ENCODE measurements at places on chromosomes 5 and 9.
A peak's percentile ranks its signal among the peaks of the same experiment; 100 is the strongest.

- DNase-seq = peak; percentile 16
Measured at GRCh38 chr5:126488443-126489065, 65.3 kb downstream of the GRAMD2B start.

DNA sequence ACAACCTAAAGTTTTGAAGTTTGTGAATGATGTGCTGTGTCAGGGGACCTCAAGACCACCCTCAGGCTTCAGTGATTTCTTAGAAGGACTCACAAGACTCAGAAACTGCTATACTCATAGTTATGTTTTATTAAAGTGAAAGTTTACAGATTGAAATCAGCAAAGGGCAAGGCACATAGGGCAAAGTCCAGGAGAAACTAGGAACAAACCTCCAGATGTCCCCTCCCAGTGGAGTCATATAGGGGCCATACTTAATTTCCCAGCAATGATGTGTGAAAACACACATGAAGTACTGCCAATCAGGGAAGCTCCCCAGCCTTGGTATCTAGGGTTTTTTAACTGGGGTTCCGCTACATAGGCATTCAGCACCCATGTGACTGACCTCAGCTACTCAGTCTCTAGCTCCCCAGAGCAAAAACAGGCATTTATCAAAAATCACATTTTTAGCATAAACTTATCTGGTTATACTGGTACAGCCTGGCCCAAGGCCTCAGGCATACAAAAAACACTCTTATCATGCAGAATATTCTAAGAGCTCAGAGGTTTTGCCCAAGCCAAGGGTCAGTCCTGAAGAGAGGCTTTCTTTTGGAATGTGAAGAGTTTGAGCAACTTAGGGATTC, 74.7 kb upstream of the ANKRD55 start:
- DNase-seq = no peak

DNA sequence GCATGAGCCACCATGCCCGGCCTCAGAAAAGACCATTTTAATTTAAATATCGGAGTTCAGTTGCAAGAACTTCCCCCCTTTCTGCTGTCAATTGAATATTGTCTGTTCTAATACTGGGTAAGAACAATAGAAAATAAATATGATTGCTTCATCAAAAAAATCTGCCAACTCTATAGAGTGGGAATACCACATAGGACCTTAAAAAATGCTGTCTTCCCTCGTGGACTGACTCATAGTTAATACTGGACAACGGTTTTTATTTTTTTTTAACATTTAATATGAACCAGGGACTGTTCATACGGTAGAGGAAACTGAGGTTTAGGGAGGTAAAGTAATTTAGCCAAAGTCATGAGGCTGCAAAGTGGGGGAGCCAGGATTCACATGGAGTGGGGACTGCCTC, 9.7 kb downstream of the ZNF462 start:
- no peak for DNase-seq

GRCh38 chr9:72680593-72681282, 159.3 kb downstream of the TMC1 start:
- no peak for DNase-seq

- no peak for DNase-seq
Measured at GRCh38 chr9:137589441-137590122, 730 bp downstream of the ZMYND19 start.

- no peak for DNase-seq
Measured at GRCh38 chr9:126411225-126411947, 84.8 kb downstream of the MVB12B start.

DNA sequence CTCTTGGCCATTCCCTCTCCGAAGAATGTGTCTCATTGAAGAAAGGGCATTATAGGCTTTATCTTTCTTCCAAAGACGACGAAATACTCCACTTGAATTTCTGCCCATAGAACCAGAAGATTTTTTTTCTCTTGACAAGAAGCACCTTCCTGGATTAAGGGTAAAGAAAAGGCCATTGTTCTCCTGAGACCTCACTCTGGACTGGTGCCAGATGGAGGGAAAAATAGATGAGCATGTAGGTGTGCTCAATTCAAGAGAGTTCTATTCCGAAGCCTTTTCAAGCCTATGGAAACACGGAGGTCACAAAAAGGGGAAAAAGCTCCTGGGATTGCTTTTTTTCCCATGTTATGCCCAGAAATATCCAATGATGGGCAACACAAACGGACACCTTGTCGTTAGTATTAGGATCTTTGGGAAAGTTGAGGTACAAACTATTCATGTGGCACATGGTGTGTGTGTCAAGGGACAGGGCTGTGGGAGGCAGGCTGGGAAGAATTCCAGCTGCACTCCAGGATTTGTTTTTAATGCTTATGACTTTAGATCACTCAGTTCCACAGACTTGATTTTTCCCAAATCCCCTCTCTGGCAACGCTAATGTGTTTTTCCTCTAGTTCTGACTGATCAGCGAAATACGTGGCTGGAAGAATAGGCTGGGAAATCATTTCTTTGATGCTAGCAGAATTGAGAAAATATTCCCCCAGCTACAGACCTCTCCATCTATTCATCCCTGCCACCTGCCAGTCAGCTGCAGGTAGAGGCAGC, 89.9 kb downstream of the SIL1 start:
- DNase-seq = peak; percentile 59

GRCh38 chr5:73137563-73138530, 17.5 kb downstream of the TMEM171 start:
- DNase-seq = no peak

GRCh38 chr5:76082772-76083554, at the start of gene SV2C:
SV2C (plus strand) TSS chr5:76083383; CDS start chr5:76131751, 48,368 bp downstream.
- DNase-seq = peak; percentile 43

- DNase-seq = no peak
Measured at GRCh38 chr5:135208903-135209721, 175.1 kb upstream of the PITX1 start.

DNA sequence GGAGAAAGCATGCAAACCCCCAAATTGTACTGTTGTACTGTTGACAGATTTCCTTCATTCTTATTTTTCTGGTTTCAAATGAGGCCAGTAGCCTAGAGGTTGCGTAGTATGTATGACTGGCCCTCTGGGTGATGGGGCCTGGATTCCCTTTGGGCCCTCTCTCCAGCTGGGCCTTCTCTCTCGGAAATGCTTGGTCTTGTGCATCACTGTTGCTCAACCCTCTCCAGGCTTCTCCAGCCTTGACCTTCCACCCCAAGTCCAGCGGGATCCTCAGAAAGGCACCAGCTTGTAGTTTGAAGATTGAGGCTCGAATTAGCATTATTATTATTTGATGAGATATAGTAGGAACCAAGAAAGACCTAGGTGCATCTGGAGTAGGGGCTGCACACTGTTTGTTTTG, 87.0 kb downstream of the ANGPTL2 start:
- no peak for DNase-seq

DNA sequence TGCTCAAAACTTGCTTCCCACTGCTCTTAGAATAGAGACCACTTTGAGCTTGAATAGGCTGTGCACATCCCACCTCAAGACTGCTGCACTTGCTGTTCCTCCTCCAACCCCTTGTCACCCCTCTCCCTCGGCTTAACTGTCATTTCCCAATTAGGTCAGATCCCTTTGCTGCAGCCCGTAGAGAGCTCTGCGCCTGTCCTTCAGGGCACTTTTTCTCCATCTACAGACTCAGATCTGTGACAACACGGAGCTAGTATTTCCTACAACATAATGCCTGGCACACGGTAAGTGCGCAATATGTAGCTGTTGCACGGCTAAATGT, 485 bp upstream of the HABP4 start:
- peak; percentile 74 for DNase-seq

DNA sequence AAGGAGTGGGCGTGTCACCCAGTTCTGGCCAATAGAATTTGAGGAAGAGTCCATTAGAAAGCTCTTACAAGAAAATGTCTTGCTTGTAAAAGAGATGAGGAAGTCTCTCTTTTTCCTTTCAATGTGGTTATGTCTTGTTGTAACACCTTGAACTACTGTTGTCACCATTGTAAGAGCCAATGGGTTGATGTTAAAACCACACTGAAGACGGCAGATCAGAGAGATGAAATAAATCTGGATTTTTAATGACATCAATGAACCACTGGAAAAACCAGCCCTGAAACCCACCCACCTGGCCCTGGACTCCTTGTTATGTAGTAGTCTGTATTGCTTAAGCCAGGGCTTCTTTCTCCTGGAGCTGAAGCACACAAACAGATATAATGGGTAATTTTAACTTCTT, 83.8 kb upstream of the ERCC6L2 start:
- no peak for DNase-seq

DNA sequence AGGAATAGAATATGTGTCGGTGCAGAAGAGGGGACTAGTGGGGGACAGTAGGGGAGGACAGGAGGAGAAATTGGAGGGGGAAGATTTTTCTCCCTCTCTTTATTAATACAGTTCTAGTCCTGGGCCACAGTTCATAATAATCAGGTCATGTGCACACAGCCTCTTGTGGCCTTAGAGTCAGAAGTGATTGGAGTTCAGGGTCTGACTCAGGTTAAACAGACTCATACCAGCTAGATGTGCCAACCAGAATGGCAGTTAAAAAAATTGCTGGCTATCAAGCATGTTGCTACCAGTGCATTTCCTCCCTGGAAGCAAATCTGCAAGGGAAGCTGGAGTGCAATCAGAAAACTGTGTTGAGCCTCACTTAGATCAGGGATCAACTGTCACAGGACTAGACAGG, 132.7 kb upstream of the MAP1B start:
- no peak for DNase-seq

- no peak for DNase-seq
Measured at GRCh38 chr5:38257308-38258041, 884 bp upstream of the EGFLAM start.

DNA sequence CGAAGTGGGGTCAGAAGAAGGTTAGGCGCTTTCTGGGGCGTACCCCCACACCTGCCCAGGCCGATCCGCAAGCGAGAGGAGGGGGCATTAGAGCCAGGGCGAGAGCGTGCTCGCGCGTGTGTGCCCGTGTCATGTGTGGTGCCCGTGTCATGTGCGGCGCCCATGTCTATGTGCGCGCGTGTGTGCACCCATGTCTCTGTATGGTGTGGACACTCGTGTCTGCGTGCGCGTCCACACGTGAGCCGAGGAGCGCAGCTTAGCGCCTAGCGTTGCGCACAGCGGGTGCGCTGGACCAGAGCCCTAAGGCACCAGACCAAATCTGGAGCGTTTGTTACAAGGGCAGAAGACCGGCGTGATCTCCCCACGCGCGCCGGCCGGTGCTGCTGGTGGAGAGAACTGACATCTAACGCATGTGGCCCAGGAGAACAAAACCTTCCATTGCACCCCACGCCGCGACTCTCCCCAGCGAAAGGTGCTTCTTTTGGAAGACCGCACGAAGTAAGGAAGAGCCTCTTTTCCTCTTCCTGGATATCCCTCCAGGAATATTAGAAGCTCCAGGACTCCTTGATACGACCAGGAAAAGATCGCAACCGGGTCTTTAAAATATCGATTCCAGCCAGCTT, 644 bp downstream of the NIM1K start:
- no peak for DNase-seq

DNA sequence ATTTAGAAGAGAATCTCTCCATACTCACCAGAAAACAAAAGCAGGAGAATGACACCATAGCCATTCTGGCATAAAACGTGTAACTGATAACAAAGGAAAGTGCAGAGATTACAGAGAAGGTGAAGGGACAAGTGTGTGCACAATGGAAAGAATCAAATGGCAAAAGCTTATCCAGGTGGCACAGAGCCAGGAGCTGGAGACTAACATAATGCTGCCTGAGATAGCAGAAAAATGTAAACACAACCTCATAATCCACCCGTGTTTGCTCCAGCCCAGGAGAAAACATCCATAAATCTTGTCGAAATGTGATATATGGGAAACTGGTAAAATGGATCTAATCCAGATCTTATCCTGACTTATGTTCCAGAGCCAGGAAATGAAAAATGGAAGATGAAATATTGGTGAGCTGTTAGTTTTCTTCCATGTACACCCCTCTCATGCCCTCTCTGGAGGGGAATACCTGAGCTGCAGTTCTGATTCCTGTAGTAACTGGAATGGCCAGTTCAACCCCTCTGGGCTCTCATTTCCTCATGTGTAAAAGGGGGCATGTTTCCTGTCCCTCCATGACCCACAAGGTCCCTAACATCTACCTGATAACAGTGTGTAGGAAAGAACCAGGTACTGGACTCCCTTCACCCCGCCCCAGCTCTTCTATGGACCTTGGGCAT, 212.3 kb upstream of the DAPK1 start:
- DNase-seq = no peak

GRCh38 chr5:56152437-56152836, 80.7 kb downstream of the ANKRD55 start:
- DNase-seq = no peak

- no peak for DNase-seq
Measured at GRCh38 chr9:592225-592624, 249.3 kb upstream of the DMRT1 start.

GRCh38 chr9:73889023-73889422, 608.1 kb upstream of the RORB start:
- no peak for DNase-seq

GRCh38 chr5:146878476-146879172, at the start of gene PPP2R2B:
PPP2R2B (minus strand) TSS chr5:146878757.
- peak; percentile 70 for DNase-seq

GRCh38 chr5:137470111-137470920, 28.8 kb downstream of the SPOCK1 start:
- no peak for DNase-seq

DNA sequence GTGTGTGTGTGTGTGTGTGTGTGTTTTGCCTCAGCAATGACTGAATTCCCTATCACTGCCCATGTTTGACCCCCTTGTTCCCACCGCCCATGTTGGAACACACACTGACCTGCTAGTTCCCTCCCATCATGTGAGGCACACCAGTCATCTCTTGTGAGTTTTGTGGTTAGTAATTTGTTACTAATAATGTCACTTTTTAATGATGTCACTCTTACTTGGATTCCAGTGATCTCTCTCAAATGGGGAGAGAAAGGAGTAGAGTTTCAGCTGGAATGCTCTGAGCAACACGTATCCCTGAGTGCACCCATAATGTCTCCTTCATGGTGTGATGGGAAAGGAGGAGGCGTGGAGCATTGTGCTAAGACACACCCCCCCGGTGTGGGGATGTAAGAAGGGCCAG, 172.6 kb downstream of the SH3GL2 start:
- DNase-seq = no peak

GRCh38 chr9:14981291-14981950, 71.2 kb upstream of the FREM1 start:
- DNase-seq = no peak

DNA sequence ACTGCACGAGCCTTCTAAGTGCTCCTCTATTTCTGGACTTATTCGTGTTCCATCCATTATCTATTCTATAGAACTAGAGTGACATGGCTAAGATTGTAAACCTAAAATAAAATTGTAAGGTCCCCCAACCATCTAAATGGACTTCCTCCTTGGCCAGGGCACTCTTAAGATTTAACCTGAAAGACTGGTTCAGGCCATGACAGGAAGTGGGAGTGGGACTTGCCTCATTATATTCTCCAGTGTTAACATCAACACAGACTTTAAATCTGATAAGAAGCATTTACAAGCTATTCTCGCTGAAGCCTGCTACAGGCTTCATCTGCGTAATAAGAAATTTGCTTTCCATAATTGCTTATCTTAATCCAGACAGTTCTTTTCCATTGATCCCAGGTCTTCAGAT, 117.0 kb downstream of the SSBP2 start:
- no peak for DNase-seq

GRCh38 chr5:81156732-81157131, 76.4 kb upstream of the CKMT2 start:
- no peak for DNase-seq

Measured in NCI-H2171 treated with DMSO at 0.1 percent for 48 hours (cell line).